ENCODE measurements at places on chromosomes 12 and 14.

DNA sequence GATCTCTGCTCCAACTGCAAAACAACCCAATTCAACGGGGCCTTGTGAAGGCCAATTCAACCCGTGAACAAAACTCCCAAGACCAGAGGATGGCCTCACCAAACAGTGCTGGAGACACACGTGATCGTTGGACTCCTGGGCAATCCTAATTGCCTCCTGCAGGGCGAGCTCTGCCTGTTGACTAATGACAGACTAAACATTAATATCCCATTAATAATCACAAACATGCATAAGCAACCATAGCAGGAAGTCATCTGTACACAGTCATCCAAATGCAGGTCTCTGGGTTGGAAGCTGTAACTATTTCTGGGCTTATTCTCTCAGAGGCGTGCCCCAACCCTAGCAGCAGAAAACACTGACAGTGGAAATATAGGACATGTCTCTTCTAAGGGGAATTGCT, 21.0 kb downstream of the ANAPC5 start:
- DNase-seq = no peak

DNA sequence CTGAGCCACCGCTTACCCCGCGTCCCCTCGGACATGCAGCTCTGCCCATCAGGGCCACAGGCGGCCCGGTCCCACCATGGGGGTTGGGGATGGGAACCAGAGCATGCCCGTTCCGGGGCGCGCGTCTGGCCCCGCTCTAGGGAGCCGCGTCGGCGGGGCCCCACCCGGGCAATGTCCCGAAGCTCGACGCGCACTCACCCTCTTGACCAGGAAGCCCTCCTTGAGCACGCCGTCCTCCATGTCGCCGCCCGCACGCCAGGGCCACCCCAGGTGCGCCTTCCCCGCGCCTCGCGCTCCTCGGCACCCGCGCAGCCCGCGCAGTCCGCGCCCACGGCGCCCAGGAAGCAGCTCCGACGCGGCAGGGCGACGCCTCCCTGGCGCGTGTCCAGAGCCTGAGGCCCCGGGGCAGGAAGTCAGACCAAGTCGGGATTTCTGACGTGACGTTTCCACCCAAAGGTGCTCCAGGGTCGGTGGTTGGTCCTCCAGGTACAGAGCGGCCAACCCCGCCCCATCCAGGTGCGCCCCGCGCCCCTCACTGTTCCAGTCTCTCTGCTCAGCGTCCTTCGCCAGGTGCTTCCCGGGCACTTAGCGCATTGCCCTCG, at the start of gene PLEK2:
Gene PLEK2 (minus strand): TSS at position 346 of the 602 bp plus-strand sequence. CDS start 106 bp downstream, at position 240.
- no peak for DNase-seq

DNA sequence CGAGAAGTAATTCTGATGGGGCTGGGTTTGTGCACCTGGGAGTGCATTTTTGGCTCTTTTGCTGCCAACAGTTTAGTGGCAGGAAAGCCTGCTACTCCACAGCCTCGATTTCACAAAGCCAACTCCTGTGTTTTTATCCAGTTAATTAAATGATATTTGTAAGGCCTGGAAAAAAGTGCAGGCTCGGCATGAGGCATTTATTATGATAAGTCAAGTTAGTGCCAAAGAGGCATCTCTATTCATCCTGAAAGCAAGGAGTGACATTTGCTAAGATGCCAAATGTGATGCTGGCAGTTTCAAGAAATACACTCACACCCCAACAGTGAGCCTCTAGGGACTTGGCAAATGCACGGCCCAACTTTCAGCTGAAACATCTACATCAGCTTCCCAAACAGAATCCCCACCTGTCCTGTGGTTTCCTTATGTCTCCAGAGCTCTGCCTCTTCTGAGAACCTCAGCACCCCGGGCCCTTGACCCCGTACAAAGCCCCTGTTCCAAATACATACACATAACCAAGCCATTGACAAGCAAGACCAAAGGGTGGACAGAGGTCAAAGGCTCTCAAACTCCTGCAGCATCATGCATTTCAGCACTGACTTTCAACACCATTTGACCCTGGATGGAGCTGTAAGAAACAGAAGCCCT, 955.1 kb upstream of the TMEM132C start:
- DNase-seq = no peak

GRCh38 chr12:108525681-108526080, 10.6 kb downstream of the FICD start:
- DNase-seq = no peak

DNA sequence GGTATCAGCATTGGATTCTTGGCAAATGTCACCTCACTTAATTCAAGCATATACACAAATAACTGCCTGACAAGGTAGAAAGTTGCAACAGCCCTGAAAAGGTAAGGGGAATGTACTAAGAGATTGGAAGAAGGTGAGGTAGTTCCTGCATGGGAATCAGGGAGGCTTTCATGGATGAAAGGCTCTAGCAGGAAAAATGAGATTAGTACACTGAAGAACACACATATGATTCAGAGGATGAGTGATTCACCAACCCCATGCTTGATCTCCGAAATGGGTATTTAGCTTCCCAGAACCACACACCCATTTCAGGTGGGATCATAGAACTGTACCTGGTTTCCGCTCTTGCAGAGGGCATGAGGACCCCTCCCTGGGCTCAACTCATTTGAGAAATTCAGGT, 65.8 kb downstream of the PAH start:
- no peak for DNase-seq

GRCh38 chr12:19620222-19620621, 180.9 kb downstream of the AEBP2 start:
- no peak for DNase-seq

DNA sequence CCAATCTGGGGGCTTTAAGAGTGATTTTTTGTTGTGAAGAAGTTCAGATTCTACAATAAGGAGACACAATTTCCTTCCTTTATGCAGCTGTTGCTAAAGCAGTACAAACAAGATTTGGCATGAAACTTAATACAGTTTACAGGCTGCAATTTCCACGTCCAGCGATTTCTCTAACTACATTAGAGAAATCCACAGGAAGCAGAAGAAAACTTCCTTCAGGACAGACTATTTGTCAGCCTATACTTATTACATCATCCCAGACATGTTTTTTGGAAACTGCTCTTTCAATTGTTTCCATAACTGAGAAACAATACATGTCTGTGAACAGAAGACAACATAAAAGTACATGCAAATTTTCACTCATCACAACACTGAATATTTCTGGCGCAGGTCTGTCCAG, 204.3 kb downstream of the TTC7B start:
- DNase-seq = no peak

GRCh38 chr14:47012533-47013280, 361.1 kb upstream of the RPL10L start:
- no peak for DNase-seq
